GM18507 (cell line): ENCODE measurements at places on chromosomes 4 and X.

DNA sequence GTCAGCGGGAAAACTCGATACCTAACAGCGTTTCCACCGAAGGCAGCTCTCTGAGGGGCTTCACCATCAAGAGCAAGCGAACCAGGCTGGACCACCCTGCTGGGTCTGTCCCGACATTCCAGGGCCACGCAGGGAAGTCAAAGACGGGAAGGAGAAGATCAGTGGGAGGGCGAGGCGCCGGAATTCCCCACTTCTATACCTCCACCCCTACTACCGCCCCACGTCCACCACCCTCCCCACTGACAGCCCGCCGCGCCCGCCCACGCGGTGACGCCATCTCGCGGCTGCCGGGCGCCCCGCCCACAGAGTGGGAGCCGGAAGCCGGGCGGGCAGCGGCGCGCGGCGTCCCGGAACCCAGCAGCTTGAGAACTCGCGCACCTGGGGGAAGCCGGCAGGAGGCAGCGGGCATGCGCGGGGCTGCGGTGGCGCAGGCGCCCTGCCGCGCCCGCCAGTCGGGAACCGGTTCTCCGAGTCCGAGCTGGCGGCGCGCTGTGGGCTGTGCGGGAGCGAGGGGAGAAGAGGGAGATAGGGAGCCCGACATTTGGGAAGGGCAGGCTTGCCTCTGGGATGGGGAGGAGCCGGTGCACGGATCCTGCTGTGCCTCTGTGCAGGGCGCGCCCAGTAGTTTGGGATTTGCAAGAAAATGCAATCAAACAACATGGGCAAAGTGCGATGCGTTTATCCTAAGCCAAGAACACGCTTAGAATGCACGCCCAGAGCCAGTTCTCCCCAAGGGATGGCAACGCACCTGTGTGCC is 3.2 kb upstream of the STIM2 start:
- peak; percentile 78 for DNase-seq

DNA sequence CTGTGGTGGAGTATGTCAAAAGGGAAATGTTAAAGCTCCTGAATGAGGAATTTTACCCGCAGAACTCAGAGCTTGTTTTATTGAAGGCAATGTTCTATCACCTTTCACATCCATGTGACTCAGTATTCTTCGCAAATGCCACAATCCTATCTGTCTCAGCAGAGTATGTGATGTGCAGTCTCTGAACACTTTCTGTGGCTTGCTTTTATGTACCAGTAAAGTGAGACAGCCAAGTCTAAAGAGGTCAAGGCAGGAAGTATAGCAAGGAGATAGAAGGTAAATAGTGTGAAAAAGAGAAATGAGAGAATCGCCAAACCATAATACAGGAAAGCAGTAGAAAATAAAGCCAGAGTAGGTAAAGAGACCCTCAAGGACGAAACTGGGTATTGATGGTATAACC is 515.8 kb downstream of the RAB28 start:
- DNase-seq = no peak

DNA sequence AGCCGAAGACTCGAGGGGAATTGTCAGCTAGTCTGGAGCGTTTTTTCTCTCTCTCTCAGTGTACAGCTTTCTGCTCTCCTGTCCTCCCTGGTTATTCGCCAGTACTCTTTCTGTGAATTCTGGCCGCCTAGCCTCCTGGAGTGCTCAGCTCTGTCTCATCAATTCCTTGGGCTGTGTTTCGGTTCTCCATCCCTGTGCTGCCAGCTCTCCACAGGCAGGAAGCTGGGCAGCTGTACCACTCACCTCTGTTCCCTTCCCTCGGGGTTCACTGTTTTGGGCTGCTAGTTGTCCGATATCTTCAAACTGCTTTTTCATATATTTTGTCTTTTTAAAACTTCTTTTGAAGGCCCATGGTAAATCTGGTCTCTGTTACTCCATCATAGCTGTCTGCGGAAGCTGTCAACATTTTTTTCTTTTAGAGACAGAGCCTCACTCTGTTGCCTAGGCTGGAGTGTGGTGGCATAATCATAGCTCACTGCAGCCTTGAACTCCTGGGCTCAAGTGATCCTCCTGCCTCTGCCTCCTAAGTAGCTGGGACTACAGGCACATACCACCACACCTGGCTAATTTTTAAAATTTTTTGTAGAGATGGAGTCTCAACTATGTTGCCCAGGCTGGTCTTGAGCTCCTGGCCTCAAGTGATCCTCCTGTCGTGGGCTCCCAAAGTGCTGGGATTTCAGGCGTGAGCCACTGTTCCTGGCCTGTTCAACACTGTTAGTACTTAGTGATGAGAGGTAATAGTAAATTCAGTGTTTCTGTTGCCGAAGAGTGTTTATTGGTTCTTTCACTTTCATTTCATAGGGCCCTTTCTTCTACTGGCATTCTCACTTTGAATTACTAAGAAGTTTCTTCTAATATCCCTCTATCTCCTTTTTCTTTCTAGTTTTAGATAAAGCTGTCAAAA is 18.6 kb downstream of the ZCCHC4 start:
- DNase-seq = no peak

DNA sequence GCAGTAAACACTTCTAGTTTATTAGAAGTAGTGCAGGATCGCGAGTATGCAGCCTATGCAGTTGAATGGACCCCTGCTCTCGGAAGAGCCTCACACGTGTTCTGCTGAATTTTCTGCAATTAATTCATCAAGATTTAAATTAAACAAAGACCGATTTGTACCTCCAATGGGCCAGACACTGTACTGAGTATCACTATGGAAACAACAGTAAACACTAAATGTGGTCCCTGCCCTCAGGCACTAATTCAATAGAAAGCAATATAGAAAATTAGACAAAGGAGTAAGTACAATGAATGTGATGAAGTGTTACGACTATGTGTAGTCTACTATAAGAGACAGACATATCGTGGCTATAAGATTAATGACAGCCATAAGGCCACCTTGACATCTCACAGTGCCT is 740.3 kb upstream of the FRG1 start:
- DNase-seq = no peak

DNA sequence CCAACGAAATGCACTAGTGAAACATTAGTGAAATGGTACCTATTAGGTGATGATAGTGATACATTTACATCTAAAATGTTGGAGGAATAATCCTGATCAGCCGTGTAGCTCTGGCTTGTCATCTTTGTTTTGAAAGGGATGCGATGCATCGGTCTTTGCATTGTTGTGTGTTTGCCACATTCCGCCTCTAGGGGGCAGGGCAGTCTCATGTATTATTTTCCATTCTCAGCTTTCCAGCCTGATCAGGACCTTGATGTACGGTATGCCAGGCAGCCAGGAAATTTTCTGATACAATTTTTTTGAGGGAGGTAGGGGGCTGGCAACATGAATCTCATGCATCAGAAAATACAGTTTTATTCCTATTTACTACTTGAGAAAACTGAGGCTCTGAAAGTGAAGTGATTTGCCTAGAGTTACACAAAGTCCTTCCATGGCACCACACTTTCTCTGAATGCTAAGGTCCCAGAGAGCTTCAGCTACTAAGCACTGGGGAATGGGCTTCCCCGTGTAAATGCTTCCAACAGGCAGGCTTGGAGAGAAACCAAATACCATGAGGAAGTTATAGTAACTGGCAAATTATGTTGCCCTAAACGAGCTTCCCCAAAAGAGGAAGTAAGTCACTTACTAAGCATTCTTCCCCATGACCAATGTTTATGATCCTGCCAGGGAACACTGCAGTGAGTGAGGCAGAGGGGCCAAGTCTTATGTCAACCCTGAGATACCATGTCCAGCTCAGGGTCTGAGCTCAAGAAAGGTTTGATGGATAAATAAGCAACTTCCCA is 31.8 kb upstream of the IQSEC2 start:
- peak; percentile 18 for DNase-seq

DNA sequence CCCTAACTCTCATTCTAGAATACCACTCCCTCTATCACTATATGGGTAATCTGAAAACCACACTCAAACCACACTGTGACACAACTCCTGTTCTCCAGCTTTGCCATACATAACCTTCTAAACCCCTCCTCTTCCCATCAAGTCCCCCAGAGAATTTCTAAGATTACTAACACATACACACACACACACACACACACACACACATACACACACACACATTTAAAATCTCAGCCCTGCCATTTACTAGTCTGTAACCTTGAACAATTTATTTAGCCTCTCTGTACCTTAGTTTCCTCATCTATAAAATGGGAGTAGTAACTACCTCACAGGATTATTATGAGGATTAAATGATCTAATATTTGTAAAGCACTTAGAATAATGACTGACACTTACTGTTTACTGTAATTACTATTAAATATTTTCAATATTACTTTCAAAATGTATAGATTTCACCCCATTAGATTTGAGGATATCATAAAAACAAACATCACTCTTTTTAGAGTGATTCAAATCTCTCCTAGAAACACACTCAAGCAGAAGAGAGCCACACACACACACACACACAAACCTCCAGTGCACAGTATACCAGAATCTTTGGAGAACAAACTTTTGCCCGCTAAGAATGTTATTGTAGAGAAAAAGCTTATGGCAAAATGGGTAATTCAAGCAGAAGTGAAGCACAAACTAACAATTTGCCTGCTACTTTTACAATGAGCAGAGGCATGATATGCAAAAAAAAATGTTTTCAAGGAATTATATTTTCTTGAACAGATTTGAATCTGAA is 3.8 kb downstream of the ANKRD50 start:
- no peak for DNase-seq

DNA sequence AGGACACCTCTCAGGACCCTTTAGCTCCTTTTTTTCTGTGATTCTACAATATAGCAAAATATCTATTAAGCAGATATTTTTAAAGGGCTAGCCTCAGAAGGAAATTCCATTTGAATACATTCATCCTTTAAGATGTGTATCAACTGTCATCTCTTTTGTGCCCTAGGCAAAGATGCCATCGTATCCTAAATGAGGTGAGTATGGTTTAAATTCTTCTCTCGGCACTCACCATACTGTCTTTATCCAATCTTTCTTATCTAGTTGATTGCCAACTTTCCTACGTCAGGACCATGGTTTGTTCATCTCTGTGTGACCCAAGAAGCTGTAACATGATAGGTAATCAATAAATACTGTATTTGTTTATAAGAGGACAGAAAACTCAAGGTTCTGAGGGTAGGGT is 176.0 kb downstream of the LDB2 start:
- no peak for DNase-seq

DNA sequence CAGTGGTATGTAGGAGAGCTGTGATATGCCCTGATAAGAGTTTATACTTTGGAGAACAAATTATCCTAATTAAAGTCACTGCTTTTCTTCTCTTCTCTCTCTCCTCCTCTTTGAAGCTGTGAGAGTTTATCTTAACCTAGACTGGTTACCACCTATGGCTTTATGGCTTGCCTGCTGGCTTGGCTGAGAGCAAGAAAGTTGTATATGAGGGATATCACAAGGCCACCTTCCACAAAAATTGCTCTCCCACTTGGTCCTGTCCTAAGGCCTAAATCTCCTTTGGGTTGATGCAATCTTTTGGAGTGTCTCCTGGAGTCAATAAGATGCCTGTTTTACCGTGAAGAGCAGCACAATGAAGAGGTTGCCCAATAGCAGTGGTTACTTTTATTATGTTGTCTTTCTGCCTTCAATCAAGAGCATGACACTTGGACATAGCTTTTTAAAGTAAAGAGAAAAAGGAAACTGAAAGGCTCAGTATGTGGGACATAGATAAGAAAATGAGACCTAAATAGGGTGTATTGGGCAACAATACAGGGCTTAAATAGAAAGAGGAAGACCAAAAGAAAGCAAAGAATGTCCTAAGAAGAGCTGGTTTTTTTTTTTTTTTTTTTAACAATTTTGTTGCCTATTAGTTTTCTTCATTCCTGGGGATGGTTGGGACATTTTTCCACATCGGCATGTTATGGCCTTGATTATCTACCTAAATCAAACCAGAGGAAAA is 9.2 kb downstream of the GUCY1A1 start:
- DNase-seq = no peak

DNA sequence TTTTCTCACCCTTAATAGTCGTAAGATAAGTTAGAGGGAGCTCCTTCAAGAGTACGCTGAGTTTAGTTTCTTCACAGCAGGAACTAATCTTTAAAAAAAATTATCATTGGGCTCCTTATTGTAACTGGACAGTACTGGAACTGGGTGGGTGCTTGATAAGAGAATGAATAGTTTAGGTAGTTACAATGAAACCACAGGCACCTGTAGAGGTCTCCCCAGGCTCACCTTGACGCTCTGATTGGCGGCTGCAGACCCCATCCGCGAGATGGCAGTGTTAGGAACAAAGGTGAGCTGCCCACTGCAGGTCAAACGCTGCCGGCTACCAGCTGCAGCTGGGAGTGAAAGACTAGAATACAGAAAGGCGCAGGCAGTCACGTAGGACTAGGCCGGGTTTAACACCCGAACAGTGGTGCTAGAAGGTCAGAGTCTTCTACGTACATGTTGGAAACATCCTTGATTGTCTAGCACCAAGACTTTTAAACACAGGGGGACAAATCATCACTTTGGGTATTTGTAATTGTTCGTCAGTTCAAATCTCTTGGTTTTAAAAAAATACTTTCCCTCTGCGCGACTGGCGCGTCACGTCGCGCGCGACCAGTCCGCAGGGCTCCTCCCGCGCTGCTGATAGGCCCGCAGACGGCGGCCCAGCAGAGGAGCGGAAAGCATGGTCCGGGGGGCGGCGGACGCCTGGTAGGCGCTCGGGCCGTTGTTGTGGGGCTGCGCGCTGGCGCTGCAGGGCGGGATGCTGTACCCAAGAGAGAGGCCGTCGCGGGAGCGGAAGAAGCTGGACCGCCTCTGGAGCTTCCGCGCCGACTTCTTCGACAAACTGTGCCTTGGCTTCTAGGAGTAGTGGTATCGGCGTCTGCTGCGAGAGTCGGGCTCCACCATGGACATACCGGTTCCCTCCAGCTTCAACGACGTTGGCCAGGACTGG is 45.6 kb downstream of the SMARCA5 start:
- DNase-seq = peak; percentile 53

- DNase-seq = no peak
These were observed 5.4 kb upstream of the ZXDA start for GRCh38 chrX:57915680-57916079.

DNA sequence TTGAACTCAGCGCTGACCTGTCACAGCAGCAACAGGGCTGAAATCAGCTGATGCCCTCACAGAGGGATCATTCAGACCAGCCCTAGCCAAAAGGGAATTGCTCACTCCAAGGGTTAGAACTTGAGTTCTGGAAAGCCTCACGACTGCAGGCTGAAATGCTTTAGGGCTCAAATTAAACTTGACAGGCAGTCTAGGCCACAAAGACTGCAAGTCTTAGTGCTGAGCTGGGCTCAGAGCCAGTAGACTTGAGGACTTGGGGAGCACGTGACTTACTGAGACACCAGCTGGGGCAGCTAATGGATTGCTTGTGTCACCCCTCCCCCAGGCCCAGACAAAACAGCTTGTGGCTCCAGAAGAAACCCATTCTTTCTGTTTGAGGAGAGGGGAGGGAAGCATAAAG is 119.0 kb upstream of the SLC6A14 start:
- no peak for DNase-seq

GRCh38 chr4:18050448-18050847 is 28.9 kb upstream of the LCORL start:
- no peak for DNase-seq

- DNase-seq = no peak
These were observed 142.5 kb upstream of the MED14 start for GRCh38 chrX:40877887-40878286.

GRCh38 chrX:53362449-53362848 is 60.0 kb downstream of the SMC1A start:
- DNase-seq = no peak
